ENCODE measurements at places on chromosomes 13 and 19.

GRCh38 chr13:36673838-36674326 lies at the start of gene SERTM1:
TSS of gene SERTM1 (plus strand) at chr13:36674020. CDS start at chr13:36695079, 21,059 bp downstream.
- no peak for DNase-seq

DNA sequence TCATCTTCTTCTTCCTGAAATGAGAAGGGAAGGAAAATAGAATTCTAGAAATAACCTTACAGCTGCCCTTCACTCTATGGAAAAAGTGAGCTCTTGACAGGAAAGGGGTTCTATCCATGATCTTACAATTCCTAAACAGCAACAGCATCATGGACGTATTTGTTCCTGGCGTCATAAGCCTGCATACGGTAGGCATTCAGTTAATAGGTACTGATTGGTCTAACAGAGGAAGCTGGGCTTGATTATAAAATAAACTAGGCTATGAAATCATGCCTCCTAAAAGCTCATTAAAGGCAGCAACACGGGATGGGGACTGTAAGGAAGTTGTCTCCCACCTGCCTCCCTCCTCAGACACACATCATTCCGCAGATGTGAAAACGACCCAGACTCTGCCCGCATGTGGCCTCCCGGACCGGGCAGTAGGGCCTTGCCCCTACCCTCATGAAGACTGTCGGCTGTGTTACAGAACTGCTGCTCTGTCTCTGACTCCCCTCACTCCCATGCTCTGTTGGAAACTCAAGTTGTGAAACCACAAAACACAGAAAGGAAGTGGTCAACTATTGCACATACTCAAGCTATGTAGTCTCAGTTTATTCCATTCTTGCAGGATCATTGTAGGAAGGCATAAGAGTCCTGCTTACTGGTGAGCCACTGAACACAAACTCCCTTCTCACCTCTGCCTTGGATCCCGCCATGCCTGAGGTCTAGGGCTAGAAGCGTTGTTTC lies 129.8 kb downstream of the DLEU7 start:
- no peak for DNase-seq

- DNase-seq: no peak
Observed at GRCh38 chr13:46578590-46578975, 25.6 kb downstream of the LRCH1 start.

GRCh38 chr19:13884726-13885591 lies 8.0 kb downstream of the NANOS3 start:
- DNase-seq: no peak

GRCh38 chr19:41646589-41647204 lies 19.8 kb upstream of the CEACAM4 start:
- no peak for DNase-seq

DNA sequence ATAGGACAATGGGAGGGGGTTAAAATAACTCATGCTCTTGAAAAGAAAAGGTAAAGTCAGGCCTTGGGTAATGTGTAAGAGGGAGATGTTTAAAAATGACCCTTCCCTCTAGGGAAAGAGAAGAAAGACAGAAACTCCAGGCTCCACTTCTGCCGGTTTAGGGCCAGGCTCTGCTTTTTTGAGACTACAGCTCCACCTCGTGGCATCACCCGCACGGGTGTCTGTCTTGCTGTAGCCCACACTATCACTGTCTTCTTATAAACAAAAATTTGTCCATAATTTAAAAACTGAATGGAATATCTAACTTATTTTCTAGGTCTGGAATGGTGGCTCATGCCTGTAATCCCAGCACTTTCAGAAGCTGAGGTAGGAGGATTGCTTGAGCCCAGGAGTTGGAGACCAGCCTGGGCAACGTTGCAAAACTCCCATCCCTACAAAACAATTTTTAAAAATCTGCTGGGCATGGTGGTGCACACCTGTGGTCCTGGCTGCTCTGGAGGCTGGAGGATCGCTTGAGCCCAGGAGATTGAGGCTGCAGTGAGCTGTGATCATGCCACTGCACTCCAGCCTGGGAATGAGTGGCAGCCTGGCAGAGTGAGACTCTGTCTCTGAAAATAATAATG lies 65.1 kb upstream of the GTF3A start:
- no peak for DNase-seq

DNA sequence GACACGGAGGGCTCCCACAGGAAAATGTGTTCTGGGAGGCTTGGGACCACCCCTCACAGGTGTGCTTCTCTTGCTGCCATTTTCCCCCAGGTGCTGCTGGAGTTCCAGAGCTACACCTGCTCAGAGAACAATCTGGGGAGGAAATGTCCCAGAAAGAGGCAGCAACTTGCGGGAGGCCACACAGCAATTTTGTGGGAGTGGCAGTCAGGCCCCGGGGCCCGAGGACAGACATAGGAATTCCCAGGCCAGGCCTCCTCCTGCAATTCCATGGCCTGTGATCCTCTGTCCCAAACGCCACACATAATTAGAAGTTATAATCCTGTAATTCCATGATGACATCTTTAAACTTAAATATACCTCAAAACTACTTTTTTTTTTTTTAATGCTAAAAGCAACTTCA lies 1.8 kb downstream of the RHPN2 start:
- DNase-seq: no peak

GRCh38 chr19:6778386-6778785 lies 5.9 kb downstream of the VAV1 start:
- no peak for DNase-seq

GRCh38 chr13:110422913-110423688 lies 116.0 kb downstream of the COL4A2 start:
- no peak for DNase-seq

DNA sequence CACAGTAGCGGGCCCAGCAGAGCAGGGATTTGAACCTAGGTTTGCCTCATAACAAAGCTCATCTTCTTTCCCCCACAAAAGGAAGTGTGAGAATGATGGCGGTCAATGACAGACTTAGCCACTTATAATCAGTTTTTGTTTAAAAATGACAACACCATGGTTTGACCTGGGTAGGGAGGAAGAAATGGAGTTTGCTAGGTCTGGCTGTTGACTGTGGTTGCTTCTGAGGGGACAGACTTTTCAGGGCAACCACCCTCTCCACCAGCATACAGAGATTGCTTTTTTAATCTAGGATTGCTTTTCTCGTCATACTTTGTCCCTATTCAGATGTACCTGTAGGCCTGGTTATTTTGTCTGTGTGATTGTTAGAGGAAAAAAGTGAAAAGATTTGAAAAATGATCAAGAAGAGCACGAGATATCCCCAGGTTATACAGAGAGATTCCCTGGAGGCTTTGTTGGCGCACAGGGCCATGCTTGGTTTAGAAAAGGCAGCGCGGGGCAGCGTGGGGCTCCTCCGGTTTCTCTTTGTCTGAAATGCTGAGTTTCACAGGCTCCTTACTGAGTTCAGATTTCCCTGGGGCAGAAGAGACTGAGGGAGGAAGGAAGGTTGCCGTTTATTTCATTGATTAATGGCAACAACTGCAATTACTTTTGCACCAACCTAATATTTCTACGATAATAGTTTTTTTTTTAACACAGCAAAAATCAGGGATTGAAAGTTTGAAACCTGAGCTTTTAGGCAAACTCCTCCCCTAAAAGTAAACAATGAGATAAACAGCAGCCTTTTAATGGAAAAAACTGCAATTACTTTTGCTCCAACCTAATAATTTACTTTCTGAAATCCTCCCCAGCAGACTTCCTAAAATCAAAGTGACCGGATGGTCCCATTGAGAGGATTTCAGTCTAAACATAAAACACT lies 97.0 kb upstream of the RNF113B start:
- no peak for DNase-seq

DNA sequence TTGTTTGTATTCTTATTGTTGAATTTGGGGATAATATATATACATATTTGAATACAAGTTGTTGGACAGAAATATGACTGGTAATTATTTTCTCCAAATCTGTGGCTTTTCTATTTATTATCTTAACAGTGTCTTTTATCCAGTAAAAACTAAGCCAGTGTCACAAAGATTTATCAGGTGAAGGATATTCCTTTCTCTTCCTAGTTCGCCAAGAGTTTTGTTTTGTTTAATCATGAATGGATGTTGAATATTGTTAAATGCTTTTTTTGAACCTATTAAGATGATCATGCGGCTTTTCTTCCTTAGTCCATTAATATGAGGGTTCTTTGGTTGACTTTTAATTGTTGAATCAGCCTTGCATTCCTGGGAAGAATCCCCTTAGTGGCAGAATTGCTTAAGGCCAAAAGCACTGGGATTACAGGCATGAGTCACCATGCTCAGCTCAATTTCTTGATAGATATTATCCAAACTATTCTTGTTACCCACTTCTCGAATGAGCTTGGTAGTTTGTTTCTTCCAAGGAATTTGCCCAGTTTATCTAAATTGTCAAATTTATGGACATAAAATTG lies 53.3 kb downstream of the TEX26 start:
- DNase-seq: no peak

GRCh38 chr13:80133631-80134261 lies 207.2 kb downstream of the SPRY2 start:
- DNase-seq: no peak

- DNase-seq: peak; percentile 75
Observed at GRCh38 chr13:114128624-114129522, 3.5 kb downstream of the RASA3 start.

DNA sequence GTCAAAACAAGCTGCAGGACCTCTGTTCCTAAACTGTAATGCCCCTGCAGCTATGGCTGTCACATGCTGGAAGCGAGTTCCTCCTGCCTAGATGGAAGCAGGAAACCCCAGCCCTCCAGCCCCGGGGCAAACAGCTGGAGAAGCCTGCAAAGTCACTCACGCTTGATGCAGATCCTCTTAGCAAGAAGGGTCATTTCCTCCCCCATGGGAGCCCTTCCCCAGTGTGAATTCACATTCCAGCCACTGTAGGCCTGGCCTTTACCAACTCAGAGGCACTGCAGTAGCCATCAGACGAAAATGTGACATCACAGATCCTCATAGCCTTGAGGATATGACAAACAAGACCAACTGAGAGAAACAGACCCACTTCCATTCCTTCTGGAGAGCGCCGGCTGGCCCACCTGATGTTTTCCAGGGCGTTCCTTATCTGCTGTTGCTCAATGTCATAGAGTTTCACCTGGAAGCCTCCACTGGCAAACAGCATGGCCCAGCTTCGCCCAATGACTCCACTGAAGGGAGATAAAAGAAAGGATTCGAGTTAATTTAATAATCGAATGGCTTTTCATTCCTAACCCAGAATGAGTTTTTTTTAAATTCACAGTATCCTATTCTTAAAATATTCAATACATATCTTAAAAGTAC lies 13.5 kb downstream of the CRYL1 start:
- DNase-seq: no peak

GRCh38 chr19:18856385-18857126 lies 24.8 kb downstream of the UPF1 start:
- DNase-seq: no peak

- DNase-seq: no peak
Observed at GRCh38 chr13:114044486-114044885, 70.6 kb upstream of the C13orf46 start.

GRCh38 chr13:97407540-97407939 lies 26.4 kb upstream of the RAP2A start:
- no peak for DNase-seq

DNA sequence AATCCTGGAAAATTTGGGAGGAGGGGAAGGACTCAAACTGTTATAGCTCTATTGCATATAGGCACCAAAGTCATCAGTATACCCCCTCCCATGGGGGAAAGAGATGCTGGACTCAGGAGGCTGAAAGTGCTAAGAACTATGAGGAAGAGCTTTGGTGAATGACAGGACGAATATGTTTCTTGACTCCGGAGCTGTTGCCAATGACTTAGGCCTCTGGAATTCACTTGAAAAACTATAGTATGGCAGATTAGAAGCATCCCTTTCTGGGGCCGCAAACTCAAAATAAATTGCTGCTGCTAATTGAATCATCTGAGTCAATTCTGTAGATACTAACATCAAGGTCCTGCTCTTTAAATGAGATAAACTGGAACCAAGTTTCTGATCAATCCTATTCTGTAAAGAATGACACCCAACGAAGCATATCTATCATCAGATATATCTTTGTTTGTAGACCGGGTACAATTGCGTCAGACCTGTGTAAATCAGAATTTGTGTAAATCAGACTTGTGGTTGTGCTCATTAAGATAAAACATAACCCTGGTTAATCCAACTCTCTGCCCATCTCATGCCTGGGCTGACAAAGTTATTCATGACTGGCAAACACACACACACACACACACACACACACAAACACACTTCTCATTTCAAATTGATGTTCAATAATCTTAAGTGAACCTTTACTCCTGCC lies 1793.8 kb upstream of the PCDH20 start:
- DNase-seq: no peak

- no peak for DNase-seq
Observed at GRCh38 chr13:83890358-83890757, 8.1 kb upstream of the SLITRK1 start.

- DNase-seq: no peak
Observed at GRCh38 chr13:40261336-40261735, 405.1 kb downstream of the FOXO1 start.

DNA sequence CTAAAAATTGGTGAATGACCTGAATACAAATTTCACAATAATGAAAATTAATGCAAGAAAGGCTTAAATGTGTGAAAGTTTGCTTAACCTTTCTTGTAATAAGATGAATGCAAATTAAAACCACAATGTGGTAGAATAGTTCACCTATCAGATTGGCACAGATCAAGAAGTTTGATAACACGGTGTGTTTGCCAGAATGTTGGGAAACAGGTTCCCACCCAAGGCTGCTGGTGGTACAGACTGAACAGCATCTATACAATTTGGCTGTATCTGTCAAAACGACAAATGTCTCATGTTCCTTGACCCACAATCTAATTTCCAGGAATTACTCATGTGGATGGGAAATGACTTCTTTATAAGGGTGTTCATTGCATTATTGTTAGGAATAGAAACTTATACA lies 8.6 kb upstream of the IRS2 start:
- DNase-seq: no peak

- no peak for DNase-seq
Observed at GRCh38 chr13:89673789-89674311, 1673.6 kb upstream of the MIR17HG start.

DNA sequence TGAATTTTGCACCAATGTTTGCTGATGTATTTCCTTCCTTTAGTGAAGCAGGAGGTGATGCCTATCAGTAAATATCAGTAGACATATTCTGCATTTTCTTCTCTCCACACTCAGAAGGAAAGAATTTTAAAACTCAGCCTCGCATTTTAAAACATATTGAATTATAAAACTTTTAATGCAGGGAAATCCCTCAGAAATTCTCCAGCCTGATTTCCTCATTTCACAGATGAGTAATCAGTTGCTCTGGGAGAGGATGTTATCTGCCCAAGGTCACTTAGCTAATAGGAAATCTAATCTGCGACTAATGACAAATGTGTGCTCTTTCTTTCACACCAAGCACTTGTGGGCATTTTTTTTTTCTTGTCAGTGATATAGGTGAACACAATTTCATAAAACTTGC lies 320.6 kb downstream of the ITGBL1 start:
- DNase-seq: no peak

DNA sequence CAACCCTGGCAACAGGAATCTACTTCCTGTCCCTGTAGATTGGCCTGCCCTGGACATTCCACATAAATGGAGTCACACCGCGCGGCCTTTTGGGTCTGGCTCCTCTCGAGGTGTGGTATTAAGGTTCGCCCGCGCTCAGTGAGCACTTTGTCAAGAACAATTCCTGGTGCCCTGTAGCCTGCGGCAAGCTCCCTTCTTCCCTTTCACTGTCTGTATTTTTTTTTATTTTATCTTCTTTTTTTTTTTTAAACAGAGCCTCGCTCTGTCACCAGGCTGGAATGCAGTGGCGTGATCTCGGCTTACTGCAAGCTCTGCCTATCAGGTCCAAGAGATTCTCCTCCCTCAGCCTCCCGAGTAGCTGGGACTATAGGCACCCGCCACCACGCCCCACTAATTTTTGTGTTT lies 28.3 kb downstream of the PEX11G start:
- no peak for DNase-seq
